Spleen (tissue), 13 donors: ENCODE measurements at places on chromosomes 12 and 14.

- no peak for DNase-seq
Observed at GRCh38 chr14:71185637-71186036, 278.4 kb downstream of the PCNX1 start.

DNA sequence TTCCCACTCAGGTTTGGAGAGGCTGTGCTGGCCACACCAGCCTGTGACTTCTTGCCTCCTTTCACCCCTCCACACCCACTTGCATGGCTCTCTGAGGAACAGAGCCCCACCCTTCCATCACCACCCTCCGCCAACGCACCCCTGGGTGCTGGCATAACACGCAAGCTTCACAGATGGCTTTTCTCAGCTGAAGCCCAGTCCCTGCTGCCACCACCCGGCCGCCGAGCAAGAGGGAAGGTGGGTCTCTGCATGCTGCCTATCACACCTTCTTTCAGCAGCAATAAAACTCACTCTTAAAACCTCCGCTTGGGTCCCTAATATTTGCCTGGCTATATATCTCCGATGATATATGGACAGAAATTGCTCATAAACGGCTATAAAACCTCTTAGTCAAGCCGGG, 41.6 kb downstream of the SMUG1 start:
- DNase-seq = no peak

GRCh38 chr12:18250313-18250916, 10.9 kb upstream of the PIK3C2G start:
- no peak for DNase-seq

DNA sequence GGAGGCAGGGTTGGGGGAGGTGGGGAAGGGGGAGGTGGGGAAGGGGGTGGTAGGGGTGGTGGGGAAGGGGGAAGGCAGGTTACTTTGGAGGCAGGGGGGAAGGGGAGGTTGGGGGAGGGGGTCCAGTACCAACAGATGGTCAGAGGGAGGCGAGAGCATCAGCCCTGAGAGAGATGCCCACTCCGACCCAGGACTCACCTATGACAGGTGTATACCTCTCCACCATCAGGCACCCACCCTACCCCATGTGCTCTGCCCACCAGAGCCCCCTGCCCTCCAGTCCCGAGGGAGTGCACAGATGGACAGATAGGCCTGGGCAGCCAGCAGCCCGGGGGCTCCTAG, 18.6 kb downstream of the JAG2 start:
- no peak for DNase-seq

GRCh38 chr12:116863275-116863767, 17.9 kb downstream of the HRK start:
- DNase-seq = no peak

DNA sequence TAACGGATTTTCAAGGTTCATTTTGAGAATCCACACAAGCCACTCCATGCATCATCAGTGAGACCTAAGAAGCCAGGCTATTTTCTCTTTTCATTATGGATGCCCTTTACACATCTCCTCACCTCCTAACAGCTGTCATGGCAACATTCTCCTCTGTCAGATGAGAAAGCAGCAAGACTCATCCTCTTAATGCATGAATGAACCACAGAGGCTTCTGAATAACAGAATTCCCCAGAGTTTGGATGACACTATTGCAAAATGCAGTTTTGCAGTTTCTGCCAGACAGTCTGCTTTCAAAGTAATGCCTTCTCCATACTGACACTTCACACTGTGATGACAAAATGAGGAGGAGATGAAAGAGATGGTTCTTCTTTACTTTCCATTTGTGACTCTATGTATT, 286.7 kb upstream of the GRIP1 start:
- no peak for DNase-seq

DNA sequence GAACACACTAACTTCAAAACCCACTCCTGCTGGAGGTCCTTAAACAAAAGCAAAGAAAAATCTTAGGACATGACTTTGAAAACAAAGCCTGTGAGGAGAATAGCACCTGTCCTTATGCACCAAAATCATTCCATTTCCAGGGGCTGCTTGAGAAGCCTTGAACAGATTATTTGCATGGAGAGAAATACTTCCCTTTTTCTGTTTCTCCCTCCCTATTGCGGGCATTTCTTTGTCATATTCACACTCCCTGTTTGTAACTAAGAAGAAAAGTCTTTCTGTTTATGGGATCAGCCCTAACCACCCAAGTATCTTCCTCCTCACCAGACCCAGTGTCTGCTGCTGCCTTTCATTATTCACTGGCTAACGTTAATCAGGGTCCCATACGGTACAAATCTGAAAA, 218.8 kb downstream of the DPF3 start:
- DNase-seq = no peak

GRCh38 chr12:70513426-70513825, 123.8 kb downstream of the PTPRB start:
- no peak for DNase-seq
